ENCODE measurements at places on chromosomes 16 and 17.

GRCh38 chr17:56740481-56740880 is 93.2 kb downstream of the C17orf67 start:
- DNase-seq, result no peak

DNA sequence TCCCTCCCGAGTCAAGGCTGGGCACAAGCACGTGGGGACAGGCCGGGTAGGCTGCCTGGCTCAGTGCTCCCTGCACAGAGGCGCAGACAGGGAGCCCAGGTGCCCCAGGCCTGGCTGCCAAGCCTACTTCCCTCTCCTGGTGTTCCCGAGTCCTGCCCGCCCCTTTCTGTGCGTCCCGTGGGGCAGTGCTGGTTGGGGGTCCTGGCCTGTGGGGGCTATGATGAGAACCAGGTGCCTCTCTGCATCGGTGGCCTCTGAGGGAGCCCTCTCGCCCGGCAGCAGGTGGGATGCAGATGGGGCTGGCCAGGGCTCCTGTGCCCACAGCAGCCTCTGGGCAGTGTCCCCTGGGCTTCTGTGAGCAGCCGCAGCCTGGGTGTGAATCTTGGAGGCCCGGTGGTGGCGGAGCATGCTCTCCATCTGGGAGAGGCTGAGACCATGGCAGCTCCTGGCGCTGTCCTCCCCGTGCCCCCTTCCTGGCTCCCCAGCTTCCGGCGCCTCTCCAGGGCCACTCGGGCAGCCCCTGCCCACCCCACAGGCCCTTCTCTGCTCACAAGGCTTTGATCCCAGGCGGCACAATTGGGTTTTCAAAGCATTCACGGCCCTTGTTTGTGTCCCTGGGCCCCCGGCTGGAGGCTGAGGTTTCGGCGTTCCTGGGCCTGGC is 7.2 kb downstream of the CENPX start:
- DNase-seq, result no peak

DNA sequence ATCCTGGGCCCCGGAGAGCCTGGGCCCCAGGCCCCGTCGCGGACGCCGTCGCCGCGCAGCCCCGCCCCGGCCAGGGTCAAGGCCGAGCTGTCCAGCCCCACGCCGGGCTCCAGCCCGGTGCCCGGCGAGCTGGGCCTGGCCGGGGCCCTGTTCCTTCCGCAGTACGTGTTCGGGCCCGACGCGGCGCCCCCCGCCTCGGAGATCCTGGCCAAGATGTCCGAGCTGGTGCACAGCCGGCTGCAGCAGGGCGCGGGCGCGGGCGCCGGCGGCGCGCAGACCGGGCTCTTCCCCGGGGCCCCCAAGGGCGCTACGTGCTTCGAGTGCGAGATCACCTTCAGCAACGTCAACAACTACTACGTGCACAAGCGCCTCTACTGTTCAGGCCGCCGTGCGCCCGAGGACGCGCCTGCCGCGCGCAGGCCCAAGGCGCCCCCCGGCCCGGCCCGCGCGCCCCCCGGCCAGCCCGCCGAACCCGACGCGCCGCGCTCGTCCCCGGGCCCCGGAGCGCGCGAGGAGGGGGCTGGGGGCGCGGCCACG is 36.8 kb upstream of the ZC3H18 start:
- DNase-seq, result no peak

GRCh38 chr16:89155851-89156739 is 15.5 kb upstream of the CDH15 start:
- no peak for DNase-seq

All from activated CD4-positive, alpha-beta T cell treated with anti-CD3 and anti-CD28 coated beads for 1 hour (primary cell).